ENCODE measurements at places on chromosomes 11 and 22.

DNA sequence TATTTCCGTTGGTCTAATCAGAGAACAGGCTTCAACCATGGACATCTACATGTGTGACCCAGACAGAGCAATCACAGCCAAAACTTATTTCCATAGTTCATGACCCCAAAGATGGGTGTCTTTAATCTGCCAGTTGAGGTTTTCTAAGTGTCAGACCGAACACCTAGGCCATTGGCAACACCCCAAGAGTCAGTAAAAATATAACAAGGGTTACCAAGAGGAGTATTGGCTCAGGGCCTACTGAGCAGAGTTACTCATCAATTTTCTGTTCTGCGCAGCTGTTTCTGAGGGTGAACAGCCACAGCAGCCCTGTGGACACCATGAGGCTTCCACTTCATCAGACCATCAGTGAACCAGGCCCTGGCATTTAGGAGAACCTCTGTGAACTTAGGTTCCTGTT lies 18.8 kb downstream of the GUCD1 start:
- DNase-seq = no peak

DNA sequence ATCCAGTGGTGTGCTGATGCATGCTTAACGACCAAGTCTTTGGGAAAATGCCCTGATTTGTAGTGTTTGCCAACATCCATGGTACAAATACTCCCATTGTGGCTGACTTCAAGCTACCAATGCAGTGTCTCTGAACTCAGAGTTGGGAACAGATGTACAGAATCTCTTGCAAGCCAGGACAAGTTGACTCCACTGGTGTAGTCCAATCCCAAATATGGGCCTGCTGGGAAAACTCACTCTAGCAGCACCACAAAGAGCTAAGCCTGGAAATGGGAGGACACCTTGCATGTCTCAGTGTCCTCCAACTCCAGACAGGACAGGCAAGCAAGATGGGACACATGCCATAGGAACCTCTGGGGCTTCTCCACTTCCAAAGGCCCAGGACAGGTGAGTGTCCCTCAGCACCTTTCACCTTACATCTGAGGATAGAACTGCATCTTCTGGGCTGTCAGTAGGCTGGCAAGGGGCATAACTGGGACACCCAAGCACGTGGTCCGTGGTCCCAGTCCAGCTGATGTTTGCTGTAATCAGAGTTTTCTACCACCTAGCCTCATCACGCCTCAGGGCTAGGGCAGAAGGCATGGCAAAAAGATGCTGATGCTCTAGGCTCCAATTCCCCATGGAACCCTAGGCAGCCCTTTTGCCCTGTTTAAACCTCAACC lies 6.5 kb downstream of the LMO1 start:
- no peak for DNase-seq

GRCh38 chr22:46866591-46866990 lies 104.1 kb downstream of the TBC1D22A start:
- no peak for DNase-seq

GRCh38 chr11:123143921-123144320 lies 51.1 kb downstream of the CLMP start:
- DNase-seq = no peak

- DNase-seq = peak; percentile 56
Observed at GRCh38 chr22:22576244-22576988, 17.4 kb upstream of the PRAME start.

GRCh38 chr11:32526760-32527159 lies 56.9 kb upstream of the EIF3M start:
- DNase-seq = no peak

DNA sequence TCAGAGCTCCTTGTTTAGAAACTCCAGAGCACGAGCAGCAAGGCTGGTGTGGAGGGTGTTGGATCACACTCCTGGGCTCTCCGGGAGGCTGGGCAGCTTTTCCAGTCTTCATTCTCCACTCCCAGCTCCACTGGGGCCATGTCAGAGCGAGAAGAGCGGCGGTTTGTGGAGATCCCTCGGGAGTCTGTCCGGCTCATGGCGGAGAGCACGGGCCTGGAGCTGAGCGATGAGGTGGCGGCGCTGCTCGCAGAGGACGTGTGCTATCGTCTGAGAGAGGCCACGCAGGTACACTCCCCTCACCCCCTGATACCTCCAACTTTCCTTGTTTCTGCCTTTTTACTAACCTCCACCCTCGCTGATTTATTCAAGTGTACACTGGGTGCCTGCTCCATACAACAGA lies 4.5 kb downstream of the TAF6L start:
- no peak for DNase-seq

- no peak for DNase-seq
Observed at GRCh38 chr11:21572210-21572609, 620.7 kb upstream of the ANO5 start.

DNA sequence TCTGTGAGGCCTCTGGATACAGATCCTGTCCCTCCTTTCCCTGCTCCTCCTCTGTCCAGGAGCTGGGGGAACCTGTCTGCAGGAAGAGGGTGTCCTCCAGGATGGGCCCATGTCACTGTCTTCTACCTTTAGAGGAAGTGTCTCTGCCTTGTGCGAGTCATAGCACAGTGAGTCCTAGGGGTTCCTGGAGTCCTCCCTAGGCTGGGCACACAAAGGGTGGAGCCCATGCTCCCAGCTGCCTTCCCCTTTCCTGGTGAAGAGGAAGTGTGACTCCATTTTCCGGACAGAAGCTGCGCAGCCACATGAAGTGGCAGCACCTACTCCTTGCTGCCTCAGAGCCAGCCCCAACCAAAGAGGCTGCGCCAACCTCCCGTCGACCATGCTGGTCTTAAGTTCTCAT lies 112.2 kb downstream of the CTTN start:
- no peak for DNase-seq

DNA sequence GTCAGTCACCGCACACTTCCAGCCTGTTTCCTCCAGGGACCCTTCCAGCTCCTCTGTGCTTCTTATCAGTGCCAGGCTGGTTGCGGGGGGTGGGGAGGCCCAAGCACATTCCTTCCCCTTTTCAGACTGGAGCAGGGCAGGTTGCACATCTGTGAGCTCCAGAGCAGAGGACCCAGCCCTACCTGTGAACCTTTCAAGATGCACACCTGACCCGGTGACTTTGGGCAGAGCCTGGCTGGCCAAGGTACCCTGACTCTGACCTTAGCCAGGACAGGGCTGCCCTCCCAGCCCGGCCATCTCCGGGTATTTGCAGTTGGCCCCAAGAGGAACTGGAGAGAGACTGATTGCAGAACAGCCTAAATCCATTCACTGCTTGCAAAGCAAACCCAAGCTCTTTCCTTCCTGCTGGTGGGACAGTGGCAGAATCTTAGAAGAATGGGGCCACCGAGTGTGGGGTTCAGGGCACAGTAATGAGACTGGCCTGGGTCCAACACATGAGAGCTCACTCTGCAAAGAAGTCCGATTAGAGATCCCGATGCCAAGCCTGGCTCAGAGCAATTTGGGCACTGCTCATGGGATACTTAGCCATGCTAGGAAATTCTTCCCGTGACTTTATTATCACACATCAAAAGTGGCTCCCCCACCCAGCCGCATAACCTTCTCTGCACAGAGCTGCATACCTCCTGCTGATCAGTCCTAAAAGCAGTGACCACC lies 64.7 kb upstream of the CCND1 start:
- DNase-seq = no peak

- no peak for DNase-seq
Observed at GRCh38 chr22:26589367-26589844, 526 bp downstream of the TPST2 start.

- DNase-seq = no peak
Observed at GRCh38 chr22:41625577-41625976, 4.5 kb downstream of the XRCC6 start.

GRCh38 chr11:26901162-26901561 lies 92.8 kb upstream of the FIBIN start:
- DNase-seq = no peak

DNA sequence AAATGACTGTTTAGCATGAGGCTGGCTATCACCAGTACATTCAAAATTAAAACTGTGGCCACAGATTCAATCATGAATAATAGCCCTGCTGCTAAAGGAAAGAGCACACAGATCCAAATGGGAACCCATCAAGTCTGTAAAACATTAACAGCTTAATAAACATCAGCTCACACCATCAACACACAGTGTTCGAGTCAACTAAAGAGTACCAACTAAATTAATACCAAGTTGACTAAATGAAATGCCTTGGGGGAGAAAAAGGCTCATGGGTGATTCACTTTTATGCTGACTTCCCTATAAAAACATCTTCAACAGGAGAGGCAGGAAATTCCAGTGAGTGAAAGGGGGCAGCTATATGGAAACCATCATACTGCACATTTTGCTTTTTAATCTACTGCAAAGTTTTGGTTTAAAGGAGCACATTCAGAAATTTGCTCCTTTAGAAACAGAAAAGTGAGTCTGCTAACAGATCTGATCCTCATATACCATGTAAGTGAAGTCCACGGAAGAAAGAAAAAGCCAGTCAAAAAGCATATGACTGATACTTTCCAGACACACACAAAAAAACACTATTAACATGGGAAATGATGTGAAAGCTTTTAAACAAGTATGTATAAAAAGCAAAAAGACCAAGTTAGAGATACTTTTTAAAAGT lies 16.3 kb downstream of the LGR4 start:
- no peak for DNase-seq

GRCh38 chr22:20621162-20621561 lies 113.8 kb downstream of the MED15 start:
- DNase-seq = no peak

- no peak for DNase-seq
Observed at GRCh38 chr11:121213362-121213893, 79.1 kb upstream of the SC5D start.

- no peak for DNase-seq
Observed at GRCh38 chr11:7840578-7840977, 43.8 kb upstream of the OR5P2 start.

DNA sequence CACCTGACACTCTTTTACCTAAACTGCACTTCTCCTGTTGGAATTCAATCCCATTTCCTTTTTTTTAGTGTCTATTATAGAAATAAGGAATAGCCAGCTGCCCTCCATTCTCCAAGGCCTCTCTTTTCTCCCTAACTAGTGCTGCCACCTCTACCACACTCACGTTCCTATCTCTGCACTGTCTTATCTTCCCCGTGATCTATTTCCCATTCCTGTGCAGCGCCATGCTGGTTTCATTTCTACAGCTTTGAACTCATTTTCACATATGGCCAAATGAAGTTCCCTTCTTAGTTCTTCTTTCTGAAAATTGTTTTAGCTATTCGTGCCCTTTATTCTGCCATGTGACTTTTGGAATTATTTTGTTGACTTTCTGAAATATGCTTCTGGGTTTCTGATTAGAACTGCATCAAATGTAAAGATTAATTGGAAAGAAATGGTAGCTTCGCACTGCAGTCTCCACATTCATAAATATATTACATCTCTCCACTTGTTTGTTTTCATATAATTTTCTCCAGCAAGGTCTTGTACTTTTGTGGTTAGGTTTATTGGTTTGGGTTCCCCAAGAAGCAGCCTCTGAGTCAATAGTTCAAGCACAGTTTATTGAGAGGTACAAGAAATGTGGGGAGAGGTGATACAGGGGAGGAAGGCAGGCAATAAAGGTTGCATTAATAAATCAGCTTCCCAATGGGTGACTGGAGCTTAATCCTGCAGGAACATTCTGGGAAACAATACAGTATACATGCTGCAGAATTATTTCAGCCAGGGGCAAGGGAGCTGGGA lies 43.7 kb upstream of the DRD2 start:
- no peak for DNase-seq

Measured in activated naive CD4-positive, alpha-beta T cell treated with anti-CD3 and anti-CD28 coated beads, Interleukin-2, amount 50 U/mL, for 72 hours (primary cell).